T1000 (cell line): ENCODE measurements at places on chromosomes 16 and 17.

DNA sequence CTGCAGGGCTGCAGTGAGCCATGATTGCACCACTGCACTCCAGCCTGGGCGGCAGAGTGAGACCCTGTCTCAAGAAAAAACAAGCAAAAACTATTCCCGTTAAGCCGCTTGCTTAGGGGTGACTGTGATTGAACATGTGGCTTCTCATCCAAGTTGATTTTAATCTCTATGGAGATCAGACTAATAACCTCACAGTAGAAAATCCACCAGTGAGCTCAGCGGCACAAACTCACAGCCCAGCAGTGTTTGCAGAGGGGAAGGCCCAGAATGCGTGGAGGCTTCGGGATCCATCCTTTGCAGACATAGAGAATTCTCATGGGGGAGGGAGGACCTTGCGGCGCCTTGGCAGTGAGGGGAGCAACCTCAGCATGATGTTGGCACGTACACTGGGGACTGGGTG, 7.4 kb downstream of the BANP start:
- DNase-seq = no peak

GRCh38 chr16:61892531-61892930, 143.7 kb downstream of the CDH8 start:
- DNase-seq = no peak

- no peak for DNase-seq
Measured at GRCh38 chr16:74605746-74606520, 981 bp downstream of the GLG1 start.

- no peak for DNase-seq
Measured at GRCh38 chr16:57639172-57639887, 10.9 kb downstream of the ADGRG1 start.

DNA sequence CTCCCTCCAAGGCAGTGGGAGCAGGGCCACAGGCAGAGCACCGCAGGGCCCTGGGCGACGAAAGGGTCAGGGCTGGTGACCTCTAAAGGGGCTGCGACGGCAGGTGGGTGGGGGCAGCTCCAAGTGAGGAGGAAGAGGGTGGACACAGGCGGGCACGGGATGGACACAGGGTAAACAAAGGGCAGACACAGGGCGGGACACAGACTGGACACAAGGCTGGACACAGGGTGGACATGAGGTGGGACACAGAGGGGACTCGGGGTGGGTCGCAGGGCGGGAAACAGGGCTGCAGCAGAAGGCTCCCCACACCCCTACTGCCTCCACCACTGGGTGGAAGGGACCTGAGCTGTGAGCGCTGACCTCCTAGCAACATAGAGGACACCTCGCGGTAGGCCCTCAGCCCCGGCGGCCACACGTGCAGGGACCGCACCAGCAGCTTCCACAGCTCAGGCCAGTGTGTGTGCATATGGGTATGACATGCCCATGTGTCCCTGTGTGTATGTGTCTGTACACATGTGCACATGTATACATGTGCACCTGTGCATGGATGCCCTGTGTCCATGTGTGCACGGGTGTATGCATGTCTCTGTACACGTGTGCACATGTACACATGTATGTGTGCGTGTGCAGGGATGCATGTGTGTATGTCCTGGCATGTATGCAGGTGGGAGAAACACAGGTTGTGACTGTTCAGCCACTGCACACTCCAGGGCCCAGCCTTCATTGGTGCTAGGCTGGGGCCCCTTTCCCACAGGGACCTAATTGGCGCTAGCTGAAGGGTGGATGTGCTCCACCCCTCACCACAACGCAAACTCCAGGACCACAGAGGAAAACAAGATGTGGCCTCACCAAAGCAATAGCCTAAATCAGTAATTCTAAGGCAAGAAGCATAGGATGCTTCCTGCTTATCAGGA, 7.6 kb downstream of the LMF1 start:
- no peak for DNase-seq

DNA sequence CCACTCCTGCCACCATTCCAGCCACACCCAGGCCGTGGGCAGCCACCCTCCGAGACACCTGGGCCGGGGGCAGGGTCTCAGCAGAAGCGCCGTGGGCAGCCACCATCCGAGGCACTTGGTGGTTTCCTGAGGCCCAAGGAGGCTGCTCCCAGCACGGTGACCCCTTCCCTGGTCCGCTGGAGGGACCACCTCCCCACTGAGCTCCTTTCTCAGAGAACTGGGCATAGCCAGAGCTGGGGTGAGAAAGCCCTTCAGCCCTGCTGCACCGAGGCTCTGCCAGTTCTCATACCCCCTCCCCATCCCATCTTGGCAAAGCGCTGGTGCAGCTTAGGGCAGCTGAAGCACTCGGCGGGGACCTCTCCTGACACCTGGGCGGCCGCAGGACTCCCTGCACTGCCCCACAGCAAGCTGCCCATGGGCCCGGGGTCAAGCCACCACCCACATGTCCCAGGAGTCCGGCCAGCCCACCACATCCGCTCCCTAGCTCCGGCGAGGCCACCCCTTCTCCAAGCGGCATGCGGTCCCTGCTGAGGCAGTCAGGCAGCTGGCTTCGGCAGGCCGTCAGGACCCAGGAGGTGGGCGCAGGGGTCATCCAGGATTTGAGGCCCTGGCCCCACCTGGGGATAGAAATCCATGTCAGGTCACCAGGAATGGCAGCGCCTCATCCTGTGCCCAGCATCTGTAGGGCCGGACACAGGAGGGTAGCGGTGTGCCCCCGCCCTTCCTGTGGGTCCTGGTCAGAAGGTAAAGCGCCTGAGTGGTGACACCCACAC, 1.3 kb upstream of the CYBA start:
- no peak for DNase-seq

- no peak for DNase-seq
Measured at GRCh38 chr16:87406495-87407088, 14.5 kb downstream of the MAP1LC3B start.

DNA sequence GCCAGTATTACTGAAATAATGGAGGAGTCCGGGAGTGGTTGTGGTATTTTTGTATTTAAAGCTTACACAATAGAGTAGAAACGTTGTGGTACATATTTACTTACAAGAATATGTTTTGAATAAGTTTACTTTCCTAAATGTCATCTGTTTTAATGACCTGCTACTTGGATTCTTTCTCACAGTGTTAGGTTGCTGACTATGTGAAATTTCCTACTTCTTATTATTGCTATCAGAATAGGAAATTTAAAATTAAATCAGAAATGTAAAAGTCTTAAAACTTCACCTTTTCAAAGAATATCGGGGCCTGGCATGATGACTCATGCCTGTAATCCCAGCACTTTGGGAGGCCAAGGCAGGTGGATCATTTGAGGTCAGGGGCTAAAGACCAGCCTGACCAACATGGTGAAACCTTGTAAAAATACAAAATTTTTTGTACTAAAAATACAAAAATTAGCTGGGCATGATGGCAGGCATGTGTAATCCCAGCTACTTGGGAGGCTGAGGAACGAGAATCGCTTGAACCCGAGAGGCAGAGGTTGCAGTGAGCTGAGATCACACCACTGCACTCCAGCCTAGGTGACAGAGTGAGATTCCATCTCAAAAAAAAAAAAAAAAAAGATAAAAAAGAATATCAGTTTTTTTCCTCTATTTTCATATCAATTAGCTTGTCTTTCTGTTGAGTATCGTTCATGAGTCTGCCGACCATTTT, 77.8 kb downstream of the VMP1 start:
- DNase-seq = no peak

DNA sequence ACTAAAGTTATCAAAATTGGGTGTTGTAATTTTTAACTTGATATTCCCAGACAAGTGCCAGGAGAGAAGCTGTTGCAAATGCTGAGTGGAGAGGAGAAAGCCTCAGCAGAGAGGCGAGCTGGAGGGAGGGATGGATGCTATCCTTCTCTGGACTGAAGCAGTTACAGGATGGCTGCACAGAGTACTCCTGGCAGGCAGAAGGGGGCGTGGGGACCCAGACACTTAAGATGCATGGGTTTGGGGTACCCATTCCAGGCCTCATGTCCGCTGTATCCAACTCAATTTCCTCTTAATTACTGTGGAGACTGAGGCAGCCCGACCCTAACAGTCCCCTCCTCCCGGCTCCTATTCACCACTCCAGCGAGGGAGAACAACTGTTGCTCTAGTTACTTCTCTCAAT, 25.4 kb upstream of the ALDH3A1 start:
- DNase-seq = no peak

DNA sequence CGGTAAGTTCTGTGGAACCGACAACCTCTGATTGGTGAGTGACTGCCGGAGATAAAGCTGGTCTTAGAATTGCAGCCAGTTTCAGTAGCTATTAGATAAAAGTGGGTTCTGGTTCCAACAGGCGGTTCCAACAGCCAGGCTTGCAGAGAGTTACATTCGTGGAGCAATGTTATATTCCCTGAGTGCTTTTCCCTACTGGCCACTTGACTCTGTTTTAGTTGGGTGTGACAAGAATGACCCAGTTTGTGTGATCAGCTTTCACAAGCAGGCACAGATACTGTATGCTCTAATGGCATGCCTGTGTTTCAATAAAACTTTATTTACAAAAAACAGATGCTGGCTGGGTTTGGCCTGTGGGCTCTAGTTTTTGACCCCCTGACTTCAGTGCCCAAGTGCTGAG, 196.6 kb downstream of the SNX29 start:
- DNase-seq = no peak

- no peak for DNase-seq
Measured at GRCh38 chr17:72273289-72274056, 152.7 kb downstream of the SOX9 start.

- no peak for DNase-seq
Measured at GRCh38 chr16:71311553-71312158, 22.5 kb upstream of the CMTR2 start.

DNA sequence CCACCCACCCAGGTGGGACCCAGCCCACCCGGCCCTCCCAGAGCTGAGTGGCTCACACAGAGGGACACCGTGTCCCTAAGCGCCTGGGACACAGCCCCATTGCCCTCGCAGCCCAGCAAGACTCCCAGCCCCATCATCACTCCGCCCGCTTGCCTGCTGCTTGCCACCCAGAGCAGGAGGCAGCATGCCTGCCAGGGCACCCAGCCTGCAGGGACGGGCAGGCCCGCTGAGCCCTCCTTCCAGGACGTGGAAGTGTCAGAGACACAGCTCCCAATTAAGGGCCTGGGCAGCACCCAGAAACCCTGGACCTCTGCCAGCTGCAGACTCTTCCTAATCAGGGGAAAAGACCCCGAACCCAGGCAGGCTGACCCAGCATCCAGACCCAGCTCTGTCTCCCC, 17.2 kb upstream of the OSGIN1 start:
- DNase-seq = no peak

DNA sequence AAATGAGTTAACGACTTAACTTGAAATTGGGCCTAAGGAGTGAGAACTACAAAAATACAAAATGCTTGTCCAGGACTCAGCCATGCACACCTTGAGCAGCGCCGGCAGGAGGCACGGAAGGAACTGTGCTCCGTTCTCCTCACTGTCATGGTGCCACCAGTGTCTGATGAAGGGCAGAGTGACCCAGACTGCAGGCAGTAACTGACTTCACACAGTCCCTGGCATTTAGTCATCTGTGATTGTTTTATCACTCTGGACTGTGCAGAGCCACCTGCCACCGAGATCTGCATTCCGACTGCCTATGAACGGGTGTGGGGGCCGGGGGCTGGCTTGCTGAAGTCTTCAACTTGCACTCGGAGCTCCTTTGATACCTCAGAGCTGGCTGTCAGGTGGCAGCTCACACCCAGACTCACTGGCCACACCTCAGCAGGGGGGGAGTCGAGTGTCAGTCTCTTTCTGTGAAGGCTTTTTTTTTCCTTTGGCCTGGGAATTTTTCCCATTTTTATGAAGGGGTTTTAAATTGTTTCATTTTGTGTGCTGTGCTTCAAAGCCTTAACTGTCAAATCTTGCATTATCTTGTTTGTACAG, 20.2 kb upstream of the ENDOV start:
- no peak for DNase-seq

DNA sequence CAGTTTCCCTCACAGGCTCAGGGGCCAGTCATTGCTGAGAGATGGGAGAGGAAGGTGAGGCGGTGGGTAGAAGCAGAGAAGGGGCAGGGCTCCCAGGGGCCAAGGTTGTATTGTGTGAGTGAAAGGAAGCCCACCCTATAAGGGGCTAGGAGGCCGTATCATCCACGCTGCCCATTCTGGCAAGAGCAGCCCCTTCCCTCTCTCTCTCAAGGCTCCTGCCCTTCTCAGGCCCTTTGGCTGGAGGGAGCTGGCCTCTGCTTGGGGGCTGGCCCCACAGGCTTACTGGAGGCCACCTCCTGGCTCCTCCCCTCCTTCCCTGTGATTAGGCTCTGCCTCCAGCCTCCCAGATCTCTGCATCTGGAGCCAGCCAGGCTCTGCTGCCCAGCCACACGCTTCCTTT, 7.6 kb downstream of the TBKBP1 start:
- no peak for DNase-seq

DNA sequence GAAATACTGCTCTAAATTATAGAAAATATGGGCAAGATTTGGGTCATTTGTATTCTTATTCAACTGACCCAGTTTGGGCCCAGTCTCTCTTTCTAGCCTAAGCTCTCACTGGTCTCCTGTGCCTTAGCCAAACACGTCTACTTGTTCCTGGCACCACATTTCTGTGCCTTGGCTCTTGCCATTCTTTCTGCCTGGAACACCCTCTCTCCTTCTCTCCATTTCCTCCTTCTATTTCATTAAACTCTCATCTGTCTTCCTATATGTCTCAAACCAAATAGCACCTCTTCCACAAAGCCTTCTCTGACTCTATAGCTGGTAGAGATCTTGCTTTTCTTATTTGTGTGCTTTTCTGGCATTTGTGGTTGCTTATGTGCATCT, 37.7 kb upstream of the NUFIP2 start:
- no peak for DNase-seq

DNA sequence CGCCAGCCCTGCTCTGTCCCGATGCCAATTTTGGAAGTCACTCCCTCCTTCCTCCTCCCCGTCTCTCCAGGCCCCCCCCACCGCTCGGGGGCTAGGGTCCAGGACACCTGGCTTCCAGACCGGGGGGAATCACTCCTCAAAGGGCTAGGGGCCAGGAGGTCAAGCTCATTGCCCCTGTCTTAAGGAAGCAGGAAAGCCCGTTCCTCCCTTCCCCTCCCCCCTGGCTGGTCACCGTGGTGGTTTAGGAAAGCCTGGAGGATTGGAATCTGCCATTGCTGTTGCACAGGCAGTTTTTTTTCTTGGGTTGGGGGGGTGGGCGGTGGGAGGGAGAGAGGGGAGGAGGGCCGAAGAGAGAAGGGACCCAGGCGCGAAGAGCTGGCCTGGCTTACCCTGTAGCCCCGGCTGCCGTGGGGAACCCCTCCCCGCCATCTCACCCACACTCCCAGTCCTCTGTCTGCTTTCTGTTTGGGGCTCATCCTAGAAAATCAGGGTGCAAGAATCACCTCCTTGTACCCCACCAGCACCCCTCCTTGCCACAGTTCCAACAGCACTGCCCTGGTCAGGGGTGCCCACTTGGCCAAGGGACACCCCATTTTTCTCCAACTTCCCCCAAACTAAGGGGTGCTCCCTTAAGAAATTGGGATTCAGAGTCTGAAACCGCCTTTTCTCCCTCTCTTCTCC, 2.9 kb upstream of the BCL6B start:
- DNase-seq = no peak

- no peak for DNase-seq
Measured at GRCh38 chr17:2233441-2233947, 70.1 kb downstream of the SMG6 start.

DNA sequence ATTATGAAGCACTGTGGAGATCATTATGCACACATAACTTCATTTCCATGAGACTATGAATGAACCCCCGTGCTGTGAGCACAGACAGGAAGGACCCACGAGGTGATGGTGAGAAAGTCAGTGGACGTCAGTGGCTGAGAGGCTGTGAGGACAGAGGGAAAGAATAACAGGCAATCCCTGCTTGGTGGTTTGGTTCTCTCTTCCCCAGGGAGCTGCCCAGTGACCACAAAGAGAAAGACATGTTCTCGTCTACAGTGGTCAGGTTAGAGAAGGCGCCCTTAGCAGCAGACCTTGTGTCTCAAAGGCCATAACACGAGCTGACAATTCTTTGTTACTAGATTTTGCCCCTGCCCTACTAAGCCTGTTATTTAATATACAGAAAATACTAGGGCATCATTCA, 609.2 kb downstream of the TOX3 start:
- DNase-seq = no peak
